Lower leg skin (tissue), 4 donors: ENCODE measurements at places on chromosomes 12 and 14. TPM values are rescaled to one million over a fixed set of nuclear protein-coding genes. Genes with fewer than 3 reads are reported as not detected.

DNA sequence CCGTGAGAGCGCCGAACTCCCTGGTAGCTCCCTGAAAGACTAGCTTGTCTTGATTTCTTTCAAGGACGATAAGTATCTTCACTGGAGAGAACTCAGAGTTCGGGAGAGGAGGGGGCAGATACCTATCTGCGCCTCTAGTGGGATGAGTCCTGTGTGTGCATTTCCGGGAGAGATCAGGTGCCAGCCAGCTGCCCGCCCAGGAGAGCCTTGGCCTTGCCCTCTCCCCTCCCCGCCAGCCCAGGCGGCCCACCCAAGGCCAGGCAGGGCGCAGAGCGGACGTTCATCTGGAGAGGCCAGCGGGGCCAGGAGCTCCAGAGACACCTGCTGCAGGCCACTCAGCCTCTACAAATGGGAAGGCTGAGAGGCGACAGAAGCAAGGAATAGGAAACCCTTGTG, 1.0 kb downstream of the CD9 start:
- no peak for DNase-seq

- no peak for DNase-seq
These were observed 4.0 kb upstream of the C1R start for GRCh38 chr12:7096006-7096932.

DNA sequence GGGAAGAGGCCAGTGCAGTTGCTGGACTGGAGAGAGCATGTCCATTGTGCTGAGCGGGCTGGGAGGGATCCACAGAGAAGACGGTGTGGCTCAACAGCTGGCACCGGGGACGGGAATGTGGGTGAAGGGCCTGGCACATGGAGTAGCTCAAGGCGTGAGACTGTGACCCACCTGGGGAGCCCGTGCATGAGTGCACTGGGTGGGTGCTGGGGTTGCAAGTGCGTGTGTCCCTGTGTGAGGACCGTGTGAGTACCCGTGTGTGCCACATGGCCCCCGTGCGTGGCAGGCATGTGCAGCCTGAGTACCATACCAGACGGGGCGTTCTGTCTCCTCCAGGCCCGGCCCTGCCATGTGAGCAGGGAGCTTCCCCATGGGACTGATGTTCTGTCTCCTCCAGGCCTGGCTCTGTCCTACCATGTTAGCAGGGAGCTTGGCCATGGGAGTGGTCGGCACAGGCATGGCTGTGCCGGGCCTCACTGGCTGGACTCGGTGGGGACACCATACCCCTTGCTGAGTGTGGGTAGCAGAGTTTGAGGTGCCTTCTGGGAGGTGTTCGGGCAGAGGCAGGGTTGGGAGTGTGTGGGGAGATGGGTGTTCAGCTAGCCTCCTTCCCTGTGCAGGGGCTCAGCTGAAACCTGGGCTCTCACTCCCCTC, 234.4 kb downstream of the TMEM121 start:
- no peak for DNase-seq

DNA sequence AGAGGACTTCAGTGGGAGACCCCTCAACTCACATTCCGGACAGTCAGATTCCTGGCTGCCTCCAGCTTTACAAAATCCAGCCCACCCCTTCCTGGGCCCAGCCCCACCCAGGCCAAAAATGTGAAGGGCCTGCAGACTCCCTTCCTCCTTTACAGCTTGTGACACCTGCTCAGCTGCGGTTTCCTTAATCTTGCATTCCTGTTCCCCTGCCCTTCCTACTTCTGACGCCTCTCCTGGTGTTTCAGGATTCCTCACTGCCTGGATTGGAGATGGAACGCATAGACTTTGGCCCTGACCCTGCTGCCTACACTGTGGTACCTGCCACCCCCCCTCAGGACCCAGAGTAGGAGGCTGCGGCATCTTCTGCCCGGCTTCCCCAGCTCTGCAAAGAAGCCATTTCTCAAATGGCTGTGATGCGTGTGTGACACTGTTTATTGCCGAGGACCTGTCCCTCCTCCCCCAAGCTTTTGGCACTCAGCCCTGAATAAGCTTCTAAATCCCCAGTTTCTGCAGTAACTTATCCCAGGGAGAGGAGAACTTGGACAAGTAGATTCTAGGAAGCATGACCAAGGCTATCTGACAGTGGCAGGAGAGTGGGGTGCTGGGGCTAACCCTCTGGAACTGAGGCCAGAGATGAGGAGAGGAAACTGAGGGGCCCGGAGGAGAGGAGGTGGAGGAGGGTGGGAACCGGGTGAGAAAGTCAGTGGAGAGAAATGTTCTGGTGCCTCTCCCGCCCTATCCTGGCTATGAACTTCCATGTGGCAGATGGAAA, 24.9 kb upstream of the BCDIN3D start:
- DNase-seq = no peak

- DNase-seq = no peak
These were observed 77.9 kb downstream of the WNK1 start for GRCh38 chr12:830111-830867.

- no peak for DNase-seq
These were observed 4.6 kb downstream of the ANO6 start for GRCh38 chr12:45220363-45220931.

- peak; percentile 75 for DNase-seq
These were observed 221.9 kb downstream of the PELI2 start for GRCh38 chr14:56339855-56340701.

- DNase-seq = no peak
These were observed 55.3 kb downstream of the RPL10L start for GRCh38 chr14:46596236-46596635.

- no peak for DNase-seq
These were observed 16.6 kb downstream of the LRTM2 start for GRCh38 chr12:1836854-1837421.

DNA sequence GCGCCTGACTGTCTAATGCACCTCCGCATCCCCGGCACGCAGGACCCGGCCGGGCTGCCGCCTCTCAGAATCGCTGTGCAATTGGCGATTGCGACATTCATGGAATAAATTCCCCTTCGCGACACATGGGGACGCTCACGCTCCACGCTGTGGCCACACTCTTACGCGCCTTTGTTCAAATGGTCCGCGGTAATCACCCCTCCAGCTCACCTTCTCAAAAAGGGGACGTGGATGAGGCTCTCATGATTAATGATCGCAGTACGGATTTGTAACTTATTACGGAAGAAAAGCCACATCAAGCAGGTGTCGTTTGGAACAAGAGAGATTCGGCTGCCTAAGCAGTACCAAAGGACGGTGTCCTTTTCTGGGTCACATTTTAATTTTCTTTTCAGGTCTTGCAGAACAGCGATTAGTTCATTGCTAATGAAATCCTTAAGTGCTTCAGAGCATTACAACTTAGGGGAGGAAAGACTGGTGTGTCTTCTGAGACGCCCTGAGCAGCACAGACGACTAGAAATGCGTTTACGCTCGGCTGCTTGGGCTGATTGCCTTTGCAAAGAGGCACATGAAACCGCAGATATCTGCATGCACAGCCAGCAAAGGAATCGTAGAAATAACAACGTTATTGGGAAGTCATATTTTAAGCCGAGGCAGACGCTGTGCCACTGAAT, 37.3 kb upstream of the ADGRD1 start:
- peak; percentile 90 for DNase-seq

- DNase-seq = no peak
These were observed 15.0 kb downstream of the TCP11L2 start for GRCh38 chr12:106317406-106318082.

- no peak for DNase-seq
These were observed 856 bp downstream of the ZBTB42 start for GRCh38 chr14:104801520-104802393.

- no peak for DNase-seq
These were observed 1071.4 kb downstream of the BCL11B start for GRCh38 chr14:98200601-98201000.

DNA sequence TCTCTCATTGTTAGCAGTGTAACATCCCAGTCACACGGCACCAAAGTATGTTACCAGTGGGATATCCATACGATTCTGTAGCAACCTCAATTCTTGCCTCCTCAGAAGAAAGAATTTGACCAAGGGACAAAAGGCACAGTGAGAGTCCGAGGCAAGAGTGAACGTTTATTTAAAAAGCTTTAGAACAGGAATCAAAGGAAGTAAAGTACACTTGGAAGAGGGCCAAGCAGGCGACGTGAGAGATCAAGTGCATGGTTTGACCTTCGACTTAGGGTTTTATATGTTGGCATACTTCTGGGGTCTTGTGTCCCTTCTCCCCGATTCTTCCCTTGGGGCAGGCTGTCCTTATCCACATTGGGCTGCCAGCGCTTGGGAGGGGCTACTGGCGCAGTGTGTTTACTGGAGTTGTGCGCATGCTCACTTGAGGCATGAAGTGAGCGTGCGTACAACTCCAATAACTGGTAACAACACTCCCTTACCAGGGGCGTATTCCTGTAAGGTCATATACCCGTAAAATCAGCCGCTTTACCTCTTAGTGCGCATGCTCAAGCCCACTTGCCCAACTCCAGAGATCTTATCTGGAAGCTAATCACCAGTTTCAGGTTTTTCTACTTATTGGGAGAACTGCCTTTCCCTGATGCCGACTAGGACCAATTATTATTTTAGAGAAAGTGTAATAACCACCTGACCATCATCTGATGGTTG, 71.7 kb downstream of the FAR2 start:
- DNase-seq = no peak

DNA sequence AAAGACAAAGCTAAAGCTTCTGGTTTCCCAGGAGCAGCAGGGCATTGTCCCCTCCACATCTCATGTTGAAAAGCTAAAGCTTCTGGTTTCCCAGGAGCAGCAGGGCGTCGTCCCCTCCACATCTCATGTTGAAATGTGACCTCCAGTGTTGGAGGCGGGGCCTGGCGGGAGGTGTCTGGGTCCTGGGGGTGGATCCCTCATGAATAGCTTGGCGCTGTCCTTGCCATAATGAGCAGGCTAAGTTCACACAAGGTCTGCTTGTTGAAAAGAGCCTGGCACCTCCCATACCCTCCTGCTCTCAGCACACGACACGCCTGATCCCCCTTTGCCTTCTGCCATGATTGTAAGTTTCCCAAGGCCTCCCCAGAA, 123.7 kb downstream of the PIWIL1 start:
- DNase-seq = no peak

DNA sequence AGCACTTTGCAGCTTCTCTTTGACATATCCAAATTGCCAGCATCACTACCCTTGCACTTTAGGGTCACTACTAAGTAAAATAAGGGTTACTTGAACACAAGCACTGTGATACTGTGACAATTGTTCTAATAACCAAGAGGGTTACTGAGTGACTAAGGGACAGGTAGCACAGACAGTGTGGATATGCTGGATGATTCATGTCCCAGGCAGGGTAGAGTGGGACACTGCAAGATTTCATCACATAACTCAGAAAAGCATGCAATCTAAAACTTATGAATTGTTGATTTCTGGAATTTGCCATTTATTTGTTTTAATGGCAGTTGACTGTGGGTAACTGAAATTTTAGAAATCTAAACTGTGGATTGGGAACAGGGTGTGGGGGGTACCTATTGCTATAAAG, 218.8 kb downstream of the KITLG start:
- DNase-seq = no peak

TTLL5 gene
- total RNA-seq = 31.1 TPM

GLIPR1L1 gene
- not detected for total RNA-seq

SMIM41 gene
- total RNA-seq = not detected

LRRC10 gene
- total RNA-seq = not detected

NOVA1 gene
- 3.0 TPM for total RNA-seq

VRTN gene
- total RNA-seq = not detected

GARIN6 gene
- total RNA-seq = not detected
